ENCODE measurements at places on chromosomes 16 and 17. TPM values are rescaled to one million over a fixed set of nuclear protein-coding genes. Genes with fewer than 3 reads are reported as not detected.

- no peak for DNase-seq
Measured at GRCh38 chr16:30925632-30925987, 2.2 kb downstream of the FBXL19 start.

The PPM1E gene
- 0.03 TPM for total RNA-seq

DNA sequence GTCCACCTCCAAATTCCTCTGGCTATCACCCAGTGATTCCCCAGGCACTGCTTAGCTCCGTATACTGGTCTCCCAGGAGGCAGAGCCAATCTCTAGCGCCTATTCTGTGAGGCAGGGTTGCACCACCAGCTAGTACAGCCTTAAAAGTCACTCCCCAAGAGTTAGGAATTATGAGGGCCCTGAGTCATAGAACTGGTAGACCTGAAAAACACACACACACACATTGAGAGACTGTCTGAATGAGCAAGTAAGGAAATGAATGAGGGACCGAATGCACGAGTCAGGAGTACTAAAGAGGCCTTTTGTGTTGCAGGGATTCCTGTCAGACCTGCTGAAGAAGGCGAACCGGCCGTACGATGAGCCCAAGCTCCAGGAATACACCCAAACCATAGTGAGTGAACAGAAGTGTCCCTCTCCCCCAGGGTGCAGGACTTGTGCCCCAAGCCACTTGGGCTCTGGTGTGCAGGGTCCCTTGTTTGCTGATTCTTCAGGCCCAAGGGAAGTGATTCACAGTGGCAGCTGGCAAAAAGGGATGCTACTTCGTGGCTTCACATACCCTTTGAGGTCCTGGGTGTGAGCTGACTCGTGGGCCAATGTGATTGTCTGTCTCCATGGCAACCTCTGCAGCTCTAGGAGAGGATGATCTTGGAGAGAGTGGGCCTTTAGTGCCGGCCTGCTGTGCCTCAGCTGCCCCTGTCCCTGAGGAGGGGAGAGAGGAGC is 24.7 kb downstream of the CALB2 start:
- no peak for DNase-seq

The CPHXL2 gene
- not detected for total RNA-seq

DNA sequence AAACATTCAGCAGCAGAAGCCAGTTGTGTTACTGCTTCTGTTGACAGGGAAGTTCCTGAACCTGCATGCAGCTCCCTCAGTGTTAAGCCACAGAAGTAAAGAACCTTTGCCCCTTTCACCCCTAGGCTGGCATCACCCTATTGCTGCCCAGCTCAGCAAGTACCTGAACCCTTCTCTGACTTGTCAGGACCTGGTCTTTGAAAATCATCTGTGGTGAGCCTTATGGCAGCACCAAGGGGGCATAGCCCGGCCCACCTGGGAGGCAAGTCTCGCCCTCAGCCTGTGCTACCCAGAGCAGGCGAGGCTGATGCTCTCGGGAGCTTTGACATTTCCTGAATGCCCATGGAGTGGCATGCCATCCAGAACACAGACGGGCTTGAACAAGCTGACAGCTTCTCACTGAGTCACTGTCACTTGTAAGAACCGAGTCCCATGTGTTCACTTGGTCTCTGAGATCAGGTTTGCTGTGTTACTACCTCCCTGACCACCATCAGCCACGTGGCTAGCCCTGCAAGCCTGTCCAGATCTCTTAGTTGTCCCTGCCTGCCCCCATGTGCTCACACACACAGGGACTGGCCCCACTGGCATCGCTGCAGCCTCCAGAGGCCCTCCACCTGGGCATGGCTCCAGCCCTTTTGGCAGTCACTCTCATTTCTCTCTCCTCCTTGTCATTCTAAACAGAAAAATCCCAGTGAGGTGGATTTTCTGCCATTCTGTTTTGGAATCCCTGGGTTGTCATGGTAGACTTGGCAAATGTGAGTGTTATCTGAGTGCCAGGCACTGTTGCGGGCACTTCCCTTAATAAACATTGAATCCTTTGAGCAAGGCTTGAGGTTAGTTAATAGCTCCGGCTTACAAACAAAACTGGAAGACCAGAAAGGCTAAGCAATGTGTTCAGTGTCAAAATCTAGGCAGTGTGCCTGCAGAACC is 2.9 kb upstream of the CARMIL2 start:
- DNase-seq: no peak

The CCDC144A gene
- 1.5 TPM for total RNA-seq

- DNase-seq: peak; percentile 44
Measured at GRCh38 chr17:9241371-9241712, 220.0 kb downstream of the NTN1 start.

- peak; percentile 74 for DNase-seq
Measured at GRCh38 chr17:82603981-82604448, 44.2 kb downstream of the WDR45B start.

GRCh38 chr17:49588312-49588711 is 12.6 kb downstream of the NXPH3 start:
- DNase-seq: no peak

DNA sequence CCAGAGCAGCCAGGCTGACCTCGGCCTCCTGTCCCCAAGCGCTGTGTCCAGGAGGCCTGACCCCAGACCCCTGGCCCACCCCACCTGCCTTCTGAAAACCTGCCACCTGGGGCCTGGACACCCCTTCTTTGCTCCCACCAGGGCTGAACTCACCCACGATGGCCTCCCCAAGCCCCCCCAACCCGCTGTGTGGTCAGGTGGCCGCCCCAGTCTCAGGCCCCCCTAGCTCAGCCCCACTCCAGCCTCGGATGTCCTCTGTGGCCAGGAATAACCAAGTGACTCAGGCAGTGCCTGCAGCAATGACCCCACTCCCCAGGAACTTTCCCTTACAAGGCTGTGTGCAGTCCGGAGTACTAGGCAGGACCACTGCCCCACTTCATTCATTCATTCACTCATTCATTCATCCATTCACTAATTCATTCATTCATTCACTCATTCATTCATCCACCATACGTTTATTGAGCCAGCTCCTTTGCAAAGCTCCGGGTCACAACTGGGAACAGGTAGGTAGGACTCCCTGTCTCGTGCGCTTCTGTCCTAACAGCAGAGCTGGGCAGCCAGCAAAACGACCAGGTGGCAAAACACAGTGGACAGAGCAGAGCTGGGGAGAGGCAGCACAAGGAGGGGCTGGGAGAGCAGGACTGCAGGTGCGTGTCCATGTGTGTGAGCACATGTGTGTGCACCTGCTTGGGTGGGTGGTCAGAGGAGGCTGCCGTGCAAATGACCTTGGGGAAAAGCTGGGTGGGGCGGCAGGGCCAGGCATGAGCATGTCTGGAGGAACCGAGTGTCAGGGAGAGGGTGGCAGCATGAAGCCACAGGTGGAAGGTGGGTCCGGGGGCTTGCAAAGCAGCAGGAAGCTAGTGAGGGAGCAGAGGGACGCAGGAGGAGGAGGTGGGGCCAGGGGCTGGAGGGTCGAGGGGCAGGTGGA is 75.8 kb upstream of the CBX4 start:
- no peak for DNase-seq

DNA sequence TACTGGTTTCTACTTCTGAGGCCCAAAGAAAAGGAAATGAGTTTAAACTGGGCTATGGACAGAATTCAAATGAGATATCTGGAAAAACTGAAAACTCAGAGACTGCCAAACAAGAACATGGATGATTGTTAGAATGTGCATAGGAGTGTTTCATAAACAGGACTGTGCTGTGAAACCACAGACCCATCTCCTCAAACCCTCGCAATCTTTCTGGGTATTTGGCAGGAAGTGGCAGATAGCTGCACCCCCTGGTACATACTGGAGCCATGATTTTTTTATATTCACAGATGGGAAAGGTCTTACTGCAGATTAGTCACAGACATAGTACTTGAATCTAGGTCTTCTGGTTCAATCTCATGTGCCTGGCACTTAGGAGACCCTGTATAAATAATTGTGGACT is 145.0 kb downstream of the CCDC182 start:
- DNase-seq: no peak

The PRPSAP2 gene
- 31.5 TPM for total RNA-seq

The USP22 gene
- total RNA-seq: 155 TPM

The KCNJ2 gene
- total RNA-seq: 17.6 TPM

GRCh38 chr17:60277258-60277657 is 114.7 kb downstream of the USP32 start:
- DNase-seq: no peak

- DNase-seq: no peak
Measured at GRCh38 chr17:72720494-72720825, 372.0 kb downstream of the SLC39A11 start.

DNA sequence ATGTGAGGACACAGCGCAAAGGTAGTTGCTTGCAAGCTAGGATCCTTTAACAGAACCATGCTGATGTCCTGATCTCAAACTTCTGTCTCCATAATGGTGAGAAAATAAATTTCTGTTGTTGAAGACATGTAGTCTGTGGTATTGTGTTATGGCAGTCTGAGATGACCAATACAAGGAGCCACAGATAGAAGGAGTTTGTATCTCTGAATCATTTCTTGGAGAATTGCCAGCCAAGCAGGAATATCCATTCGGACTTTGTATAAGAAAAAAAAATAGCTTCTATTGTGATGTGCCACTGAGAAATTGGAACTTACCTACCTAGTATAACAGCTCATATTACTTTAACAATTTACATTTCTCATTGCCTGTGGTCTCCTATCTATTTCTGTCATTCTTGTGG is 447.6 kb upstream of the CA10 start:
- no peak for DNase-seq

The SPNS3 gene
- 0.50 TPM for total RNA-seq

DNA sequence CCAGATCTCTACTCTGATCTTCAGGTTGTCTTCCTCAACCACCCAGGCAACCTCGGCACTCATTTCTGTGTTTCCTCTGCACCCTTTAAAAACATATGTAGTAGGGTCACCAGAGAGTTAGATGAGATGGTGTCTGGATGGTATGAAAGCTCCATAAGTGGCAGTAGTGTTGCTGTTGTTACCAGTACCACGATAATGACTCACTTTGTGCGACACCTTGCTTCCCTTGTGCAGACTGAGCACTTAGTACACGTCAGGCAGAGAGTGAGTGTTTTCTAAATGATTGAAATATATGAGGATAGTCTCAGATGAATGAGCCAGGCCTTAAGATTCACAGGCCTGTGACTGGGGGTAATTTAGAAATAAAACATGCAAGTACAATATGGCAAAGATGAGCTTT is 188.7 kb downstream of the MAF start:
- DNase-seq: no peak

The PRKAR1A gene
- total RNA-seq: 146 TPM

DNA sequence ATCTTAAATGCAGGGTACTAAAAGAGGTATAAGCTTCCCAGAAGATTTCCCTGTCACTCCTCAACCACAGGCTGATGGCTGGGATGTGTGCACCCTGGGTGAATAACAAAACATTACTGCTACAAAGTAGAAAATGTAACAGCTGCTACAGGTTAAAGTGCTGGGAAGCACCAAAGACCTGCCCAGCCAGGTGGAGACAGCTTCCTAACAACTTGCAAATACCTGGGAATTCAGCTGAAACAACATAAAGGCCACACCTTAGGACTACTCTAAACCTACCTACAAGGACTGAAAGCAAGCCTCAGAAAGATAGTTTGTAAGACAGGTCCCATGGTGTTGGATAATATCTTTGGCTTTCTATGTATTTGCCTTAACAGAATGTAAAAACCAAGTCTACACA is 118.5 kb downstream of the CEP112 start:
- DNase-seq: no peak

The MATCAP1 gene
- total RNA-seq: 21.9 TPM

DNA sequence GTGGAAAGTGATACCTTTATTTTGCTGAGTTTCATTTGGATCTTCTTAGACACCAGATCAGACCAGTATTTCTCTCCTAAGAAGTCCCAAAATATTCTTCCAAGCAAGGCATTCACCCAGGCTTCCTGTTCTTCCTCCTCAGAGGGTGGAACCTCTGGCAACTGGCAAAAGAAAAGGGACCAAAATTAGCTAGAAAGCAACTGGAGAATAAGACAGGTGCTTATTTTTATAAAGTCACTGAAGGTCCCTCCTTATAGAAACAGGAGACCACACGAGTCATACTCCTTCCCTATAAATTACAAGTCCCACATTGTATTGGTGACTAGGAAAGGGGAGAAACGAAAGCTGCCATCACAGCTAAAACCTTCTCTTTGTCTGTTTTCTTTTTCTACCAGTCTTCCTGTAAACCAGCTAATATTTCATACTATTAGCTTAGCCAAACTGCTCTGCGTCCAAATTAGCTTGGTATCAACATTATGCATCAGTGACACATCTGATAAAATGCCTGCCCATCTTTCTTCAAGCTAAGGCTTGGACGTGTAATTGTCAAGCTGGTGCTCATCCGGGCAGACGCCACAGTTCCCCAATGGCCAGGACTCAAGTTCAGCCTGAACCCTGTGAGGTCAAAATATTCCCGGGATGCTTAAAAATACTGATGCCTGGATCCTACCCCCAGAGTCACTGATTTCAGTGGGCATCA is 47.5 kb upstream of the ERN1 start:
- no peak for DNase-seq

The FGF11 gene
- 1.2 TPM for total RNA-seq

The TEX14 gene
- not detected for total RNA-seq

GRCh38 chr16:2734844-2735515 is 15.0 kb upstream of the PRSS27 start:
- DNase-seq: no peak

DNA sequence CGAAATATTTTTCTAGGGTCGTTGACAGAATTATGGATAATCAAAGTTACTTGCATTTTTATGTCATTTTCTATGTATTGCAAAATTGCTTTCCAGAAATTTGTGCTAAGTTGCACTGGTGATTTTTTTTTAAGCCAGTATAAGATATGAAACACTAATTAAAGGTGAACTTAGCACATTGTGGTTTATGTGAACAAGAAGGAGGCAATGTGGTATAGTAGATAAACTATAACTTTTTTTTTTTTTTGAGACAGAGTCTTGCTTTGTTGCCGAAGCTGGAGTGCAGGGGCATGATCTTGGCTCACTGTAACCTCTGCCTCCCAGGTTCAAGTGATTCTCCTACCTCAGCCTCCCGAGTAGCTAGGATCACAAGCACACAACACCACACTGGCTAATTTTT is 13.2 kb downstream of the DGKE start:
- DNase-seq: no peak

- no peak for DNase-seq
Measured at GRCh38 chr16:57530522-57531252, 5.7 kb downstream of the CCDC102A start.

DNA sequence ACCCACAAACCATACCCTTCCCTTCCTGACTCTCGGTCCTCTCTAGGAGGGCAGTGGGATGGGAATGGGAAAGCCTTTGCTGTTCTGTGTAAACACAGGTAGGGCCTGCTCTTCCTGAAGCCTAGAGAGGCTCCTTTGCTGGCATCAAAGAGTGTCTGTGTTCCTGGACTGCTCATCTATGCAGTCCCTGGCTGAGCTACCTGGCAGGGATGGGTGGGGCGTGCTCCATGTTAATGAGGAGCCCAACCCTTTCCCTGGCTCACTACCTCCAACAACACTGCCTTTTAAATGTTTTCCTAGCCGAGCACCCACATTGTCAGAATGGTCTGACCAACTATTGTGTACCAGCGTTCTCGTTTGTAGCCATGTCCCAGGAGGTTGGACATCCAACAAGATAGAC is 26.6 kb upstream of the NAGLU start:
- DNase-seq: peak; percentile 70

DNA sequence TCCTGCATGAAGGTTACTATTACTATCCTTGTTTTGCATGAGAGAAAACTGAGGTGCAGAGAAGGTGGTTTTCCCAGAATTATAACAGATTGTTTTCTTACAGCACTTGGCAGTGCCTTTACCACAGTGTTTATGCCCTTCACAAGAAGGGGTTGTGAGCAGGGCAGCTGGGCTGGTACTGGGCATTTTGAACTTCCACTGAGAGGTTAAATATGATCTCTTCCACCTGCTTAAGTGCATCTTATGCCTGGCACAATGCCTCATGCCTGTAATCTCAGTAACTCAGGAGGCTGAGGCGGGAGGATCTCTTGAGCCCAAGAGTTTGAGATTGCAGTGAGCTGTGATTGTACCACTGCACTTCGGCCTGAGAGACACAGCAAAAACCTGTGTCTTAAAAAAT is 36.2 kb downstream of the NDE1 start:
- no peak for DNase-seq

The SEZ6L2 gene
- 13.0 TPM for total RNA-seq
